ENCODE measurements at places on chromosomes 2 and 18. TPM values are rescaled to one million over a fixed set of nuclear protein-coding genes. Genes with fewer than 3 reads are reported as not detected.

DNA sequence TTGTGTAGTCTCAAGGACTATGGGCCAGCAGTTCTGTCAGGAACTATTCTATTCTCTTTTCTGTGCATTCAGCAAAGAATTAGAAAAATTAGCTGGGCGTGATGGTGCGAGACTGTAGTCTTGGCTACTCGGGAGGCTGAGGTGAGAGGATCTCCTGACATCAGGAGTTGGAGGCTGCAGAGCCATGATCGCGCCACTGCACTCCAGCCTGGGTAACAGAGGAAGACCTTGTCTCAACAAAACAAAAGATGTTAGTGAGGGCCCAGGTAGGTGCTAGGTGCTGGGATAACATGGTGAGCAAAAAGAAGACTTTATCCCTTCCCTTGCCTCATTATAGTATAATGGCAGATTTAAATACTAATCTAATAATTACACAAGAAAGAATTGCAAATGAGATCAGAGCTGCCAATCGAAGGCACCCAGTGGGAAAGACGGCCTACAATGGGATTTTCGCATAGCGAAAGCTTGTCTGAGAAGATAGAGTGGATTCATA is 447 bp upstream of the MRPL19 start:
- DNase-seq, result no peak

Gene IL36A
- total RNA-seq, result not detected

Gene VIT
- total RNA-seq, result 3.6 TPM

Gene PAX3
- 16.5 TPM for total RNA-seq
